ENCODE measurements at places on chromosomes 11 and 22.

DNA sequence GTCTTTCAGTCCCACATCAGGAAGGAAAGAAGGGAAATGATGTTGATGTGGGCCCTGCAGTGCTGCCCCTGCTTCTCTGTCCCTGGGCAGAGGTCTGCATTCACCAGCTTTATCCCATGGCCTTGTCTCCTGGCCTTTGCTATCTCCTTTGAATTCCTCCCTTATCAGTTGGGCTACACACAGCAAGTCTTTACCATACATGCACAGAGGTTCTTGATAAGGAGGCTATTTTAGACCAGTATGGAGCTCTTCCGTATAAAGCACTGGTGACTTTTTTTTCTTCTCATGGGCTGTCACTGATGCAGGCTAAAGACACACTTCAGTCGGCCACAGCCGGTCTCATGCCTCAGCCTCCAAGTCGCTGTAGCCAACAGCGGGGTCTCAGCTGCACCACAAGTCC, 20.2 kb downstream of the MYO18B start:
- DNase-seq: no peak

DNA sequence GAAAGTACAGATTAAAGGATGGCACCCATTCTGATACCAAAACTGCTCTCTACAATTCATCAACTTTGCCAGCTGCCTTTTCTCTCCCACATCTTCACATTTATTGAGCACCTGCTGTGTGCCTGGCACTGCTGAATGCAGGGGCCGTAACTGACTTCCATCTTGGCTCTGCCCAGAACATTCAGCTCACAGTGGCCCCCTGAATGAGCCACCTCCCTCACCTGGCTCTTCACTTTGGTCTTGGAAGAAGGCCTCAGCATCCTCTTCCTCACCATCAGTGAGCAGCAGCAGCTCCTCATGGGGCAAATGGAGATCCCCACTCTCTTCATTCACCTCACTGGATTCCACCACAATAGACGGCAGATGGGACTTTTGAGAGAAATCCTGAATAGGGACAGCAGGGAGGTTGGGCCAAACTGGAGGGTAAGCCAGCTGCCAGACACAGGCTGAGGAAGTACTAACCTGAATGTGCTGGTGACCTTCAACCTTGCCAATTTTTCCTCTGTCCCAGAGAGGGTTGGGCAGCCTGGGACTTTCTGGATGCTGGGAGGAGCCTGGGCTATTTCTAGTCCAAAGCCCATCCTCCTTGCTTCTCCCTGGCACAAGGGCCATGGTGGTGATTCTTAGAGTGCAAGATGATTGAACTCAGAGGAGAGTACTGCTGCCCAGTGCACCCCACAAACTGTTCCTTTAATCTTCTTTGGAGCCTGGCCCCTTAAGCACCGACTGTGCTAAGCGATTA, 1.9 kb upstream of the UQCC3 start:
- peak; percentile 33 for DNase-seq

GRCh38 chr22:48347311-48347710, 1480.4 kb downstream of the BRD1 start:
- DNase-seq: no peak

- DNase-seq: no peak
Observed at GRCh38 chr11:213111-213510, 5.6 kb downstream of the RIC8A start.

GRCh38 chr22:20853236-20853660, 5.4 kb downstream of the PI4KA start:
- no peak for DNase-seq

- no peak for DNase-seq
Observed at GRCh38 chr11:31424652-31425051, 55.0 kb downstream of the DNAJC24 start.

GRCh38 chr11:115659061-115659963, 155.1 kb upstream of the CADM1 start:
- peak; percentile 22 for DNase-seq

GRCh38 chr11:122781378-122782195, 56.7 kb upstream of the CRTAM start:
- DNase-seq: peak; percentile 86

DNA sequence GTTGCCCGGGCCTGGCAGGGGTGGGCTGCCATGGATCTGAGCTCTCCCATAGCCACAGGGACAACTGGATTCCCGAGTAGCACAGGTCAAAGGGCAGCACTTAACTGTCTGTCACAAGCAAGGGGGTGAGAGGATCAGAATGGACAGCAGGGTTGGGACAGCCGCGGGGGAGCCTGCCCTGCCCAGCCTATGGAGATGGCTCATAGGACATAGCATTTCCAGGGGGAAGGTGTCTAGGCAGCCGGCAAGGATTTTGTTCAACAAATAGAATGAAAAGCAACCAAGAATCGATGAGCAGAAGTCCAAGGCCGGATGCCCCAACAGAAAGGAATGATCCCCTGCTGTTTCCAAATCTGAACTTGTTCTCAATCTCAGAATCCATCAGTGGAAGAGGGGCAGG, 92.9 kb downstream of the RPS6KA4 start:
- no peak for DNase-seq

DNA sequence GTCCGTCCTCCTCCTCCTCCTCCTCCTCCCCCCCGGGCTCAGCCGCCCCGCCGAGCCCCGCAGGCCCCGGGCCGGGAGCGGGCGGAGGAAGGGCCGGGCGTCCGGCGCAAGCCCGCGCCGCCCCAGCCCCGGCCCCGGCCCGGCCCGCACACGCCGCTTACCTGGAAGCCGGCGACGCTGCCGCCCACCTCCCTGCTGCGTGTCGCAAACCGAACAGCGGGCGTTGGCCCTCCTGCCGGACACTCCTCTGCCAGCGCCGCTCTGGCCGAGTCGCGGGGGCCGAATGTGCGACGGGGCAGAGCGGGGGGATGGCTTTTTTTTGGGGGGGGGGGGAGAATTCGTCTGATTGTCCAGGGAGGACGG, 1.1 kb downstream of the IGF2 start:
- DNase-seq: no peak

DNA sequence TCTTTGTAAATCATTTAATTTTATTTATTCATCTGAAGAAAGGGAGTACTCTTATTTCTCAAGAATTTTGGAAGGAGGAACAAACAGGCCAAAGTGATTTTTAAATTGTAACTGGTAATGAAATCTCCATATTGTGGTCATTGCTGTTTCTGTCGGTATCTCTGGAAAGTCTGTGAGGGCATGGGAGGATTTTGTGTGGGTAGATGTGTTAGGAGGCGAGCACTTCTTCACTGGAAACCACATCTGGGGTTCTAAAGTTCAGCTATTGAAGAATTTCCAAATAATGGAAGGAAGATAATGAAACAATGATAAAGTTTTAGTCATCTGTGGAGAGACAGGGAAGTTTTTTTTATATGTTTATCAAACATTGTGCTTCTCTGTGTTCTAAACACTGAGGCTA, 6.6 kb downstream of the TRIM34 start:
- no peak for DNase-seq

- peak; percentile 89 for DNase-seq
Observed at GRCh38 chr11:702462-703461, 3.3 kb upstream of the EPS8L2 start.

DNA sequence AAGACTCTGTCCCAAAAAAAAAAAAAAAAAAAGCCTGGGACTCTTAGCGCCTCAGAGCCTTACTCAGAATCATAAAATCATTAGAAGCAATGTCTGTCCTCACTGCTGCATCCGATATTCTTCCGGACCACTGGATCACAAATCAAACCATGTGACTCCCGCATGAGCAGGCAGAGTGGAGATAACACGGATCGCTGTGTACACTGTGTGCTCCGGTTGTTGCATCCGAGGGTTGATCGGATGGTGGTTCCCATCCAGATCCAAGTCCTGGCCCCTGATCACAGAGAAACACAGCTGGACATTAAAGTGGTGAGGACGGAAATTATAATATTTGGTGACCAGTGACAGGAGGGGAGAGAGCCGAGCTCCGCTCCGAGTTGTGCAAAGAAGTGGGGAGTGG, 9.7 kb upstream of the TXNRD2 start:
- no peak for DNase-seq

DNA sequence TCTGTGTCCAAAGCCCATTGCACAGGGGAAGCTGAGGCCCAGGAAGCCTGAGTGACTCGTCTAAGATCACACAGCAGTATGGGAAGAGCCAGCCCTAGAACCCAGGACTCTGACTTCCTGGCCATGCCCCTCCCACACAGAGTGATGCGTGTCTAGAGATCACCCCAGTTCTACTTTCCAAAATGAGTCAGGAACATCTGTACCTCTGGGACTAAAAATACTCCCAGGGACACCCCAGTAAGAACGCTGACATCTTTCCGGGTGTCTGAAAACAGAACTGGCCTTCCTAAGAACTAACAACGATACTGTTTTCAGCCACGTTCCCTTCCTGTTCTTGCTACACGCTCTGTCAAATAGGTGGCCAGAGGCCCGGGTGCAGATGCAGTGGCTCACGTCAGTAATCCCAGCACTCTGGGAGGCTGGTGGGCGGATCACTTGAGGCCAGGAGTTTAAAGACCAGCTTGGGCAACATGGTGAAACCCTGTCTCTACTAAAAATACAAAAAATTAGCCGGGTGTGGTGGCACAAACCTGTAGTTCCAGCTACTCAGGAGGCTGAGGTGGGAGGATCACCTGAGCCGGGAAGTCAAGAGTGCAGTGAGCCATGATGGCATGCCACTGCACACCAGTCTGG, 21.7 kb upstream of the PDGFB start:
- DNase-seq: no peak

GRCh38 chr11:86183694-86184093, 60.9 kb upstream of the EED start:
- no peak for DNase-seq

DNA sequence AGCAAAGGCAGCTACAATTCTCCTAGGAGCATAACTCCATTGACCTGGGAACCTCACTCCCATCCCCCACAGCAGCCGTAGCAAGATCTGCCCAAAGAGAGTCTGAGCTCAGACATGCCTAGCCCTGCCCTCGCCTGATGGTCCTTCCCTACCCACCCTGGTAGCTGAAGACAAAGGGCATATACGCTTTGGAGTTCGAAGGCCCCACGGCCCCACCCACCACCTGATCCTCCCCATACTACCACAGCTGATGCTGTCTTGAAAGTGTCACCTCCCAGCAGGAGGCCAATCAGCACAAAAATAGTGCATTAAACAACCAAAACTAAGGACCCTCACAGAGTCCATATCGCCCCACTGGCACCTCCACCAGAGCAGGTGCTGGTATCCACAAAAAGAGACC, 22.6 kb upstream of the GNAZ start:
- DNase-seq: no peak

DNA sequence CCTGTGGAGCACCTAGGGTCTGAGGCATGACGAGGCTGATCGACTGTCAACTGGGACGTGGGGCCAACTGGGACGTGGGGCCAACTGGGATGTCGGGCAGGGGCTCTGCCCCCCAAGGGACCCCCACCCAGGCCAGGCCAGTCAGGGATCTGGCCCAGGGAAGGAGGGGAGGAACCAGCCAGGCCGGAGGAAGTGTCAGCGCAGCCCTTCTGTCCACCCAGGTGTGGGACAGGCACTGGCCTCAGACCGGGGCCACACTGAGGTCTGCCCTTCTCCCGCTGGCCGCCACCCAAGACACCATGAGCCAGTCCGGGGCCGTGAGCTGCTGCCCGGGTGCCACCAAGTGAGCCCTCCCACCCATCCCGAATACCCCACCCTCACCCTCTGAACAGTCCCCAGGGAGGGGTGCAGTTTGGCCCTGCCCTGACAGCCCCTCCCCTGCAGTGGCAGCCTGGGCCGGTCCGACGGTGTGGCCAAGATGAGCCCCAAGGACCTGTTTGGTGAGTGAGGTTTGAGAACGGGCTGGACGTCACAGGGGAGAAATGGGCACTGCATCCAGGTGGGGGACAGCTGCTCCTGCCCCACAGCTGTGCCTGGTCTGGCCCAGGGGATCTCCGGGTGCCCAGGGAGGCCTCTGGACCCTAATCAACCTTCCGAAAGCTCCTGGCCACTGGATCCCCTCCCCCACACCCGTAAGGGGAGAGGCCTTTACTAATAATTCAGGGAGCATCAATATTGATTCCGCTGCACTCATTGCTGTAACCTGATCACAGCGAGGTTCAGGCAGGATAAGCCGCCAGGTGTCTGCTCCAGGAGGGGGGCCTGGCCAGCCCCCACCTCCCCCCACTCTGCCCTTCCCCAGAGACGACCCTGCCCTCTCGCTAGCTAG, 3.3 kb downstream of the EPS8L2 start:
- DNase-seq: no peak

- DNase-seq: peak; percentile 20
Observed at GRCh38 chr11:12543596-12544415, 130.4 kb upstream of the TEAD1 start.

- no peak for DNase-seq
Observed at GRCh38 chr22:46914916-46915894, 152.8 kb downstream of the TBC1D22A start.

- no peak for DNase-seq
Observed at GRCh38 chr11:1077417-1078119, 2.9 kb downstream of the MUC2 start.

DNA sequence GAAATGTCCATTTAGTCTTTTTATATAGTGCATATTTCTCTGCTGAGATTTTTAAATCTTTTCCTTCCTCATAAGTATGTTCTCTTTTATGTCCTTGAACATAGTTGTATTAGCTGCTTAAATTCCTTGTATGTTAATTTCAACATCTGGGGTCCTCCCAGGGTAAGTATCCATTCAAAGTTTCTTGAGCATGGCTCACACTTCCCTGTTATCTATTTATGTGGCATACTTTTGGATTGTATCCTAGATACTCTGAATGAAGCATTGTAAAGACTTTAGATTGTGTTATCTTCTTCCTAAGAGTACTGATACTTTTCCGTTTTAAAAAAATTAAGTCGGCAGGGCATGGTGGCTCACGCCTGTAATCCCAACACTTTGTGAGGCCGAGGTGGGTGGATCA, 28.4 kb upstream of the PITPNB start:
- DNase-seq: no peak

DNA sequence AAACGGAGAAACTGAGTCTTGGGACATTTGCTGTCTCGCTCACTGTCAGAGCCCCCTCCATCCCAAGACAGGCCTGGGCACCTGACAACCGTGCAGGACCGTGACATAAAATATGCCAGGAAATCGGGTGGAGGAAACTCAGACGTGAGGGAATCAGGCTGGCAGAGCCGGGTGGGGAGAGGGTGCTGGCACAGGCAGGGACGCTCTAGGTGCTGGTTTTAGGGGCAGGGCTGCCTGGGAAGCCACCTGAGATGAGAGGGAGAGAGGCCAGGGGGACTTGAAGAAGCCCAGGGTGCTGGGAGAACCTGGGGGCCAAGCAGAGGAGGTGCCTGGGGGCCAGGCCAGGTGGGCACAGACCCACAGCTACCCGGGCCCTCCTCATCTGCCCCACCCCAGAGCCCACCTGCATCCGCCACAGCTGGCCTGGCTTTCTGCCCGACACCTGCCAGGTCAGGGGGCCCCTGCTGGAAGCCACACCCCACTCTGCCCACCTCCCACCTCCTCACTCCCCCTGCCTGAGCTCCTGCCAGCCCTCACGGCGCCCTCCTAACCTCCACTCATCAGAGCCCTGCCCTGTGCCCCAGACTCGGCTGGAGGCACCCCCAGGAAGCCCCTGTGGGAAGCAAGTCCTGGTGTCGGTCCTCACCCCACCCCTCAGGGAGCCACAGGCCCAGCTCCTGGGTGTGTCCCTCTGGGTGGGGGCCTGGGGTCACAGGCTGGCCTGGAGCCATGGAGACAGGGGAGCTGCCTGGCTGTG, 27.3 kb upstream of the MUC5AC start:
- no peak for DNase-seq

GRCh38 chr11:65871811-65872548, 620 bp downstream of the EFEMP2 start:
- peak; percentile 45 for DNase-seq

All from MG63 (cell line).